ENCODE measurements at places on chromosomes 2 and 18. TPM values are rescaled to one million over a fixed set of nuclear protein-coding genes. Genes with fewer than 3 reads are reported as not detected.

GRCh38 chr2:23657934-23658333, 269.0 kb downstream of the ATAD2B start:
- no peak for DNase-seq

DNA sequence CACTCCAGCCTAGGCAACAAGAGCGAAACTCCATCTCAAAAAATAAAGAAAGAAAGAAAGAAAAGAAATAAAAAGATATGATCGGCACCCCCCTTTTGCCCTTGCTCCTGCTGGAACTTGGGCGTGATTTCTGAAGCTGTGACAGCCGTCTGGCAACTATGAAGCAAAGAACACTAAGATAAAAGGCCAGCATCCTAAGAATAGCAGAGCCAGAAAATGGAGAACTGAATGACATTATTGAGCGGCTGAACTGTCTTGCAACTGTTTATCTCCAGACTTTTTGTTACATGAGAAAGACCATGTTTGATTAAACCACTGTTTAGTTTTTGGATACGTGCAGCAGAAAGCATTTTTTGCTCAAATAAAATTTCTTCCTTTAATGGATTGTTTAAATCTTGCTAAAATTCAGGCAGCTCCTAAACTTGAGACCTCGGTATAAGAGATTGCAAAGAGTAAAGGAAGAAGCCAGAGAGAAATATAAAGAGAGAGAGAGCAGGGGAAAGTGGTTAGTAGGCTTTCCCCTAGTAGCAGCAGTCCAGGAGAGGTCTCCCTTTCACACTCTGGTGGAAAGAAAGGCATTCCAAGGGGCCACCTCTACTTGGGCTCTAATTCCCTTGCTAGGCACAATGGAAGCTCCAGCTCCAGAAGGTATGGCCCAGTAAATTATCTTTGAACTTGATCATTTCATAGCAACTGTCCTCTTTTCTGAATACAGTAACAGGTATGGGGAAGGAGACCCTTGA, 8.2 kb upstream of the MBD2 start:
- no peak for DNase-seq

DNA sequence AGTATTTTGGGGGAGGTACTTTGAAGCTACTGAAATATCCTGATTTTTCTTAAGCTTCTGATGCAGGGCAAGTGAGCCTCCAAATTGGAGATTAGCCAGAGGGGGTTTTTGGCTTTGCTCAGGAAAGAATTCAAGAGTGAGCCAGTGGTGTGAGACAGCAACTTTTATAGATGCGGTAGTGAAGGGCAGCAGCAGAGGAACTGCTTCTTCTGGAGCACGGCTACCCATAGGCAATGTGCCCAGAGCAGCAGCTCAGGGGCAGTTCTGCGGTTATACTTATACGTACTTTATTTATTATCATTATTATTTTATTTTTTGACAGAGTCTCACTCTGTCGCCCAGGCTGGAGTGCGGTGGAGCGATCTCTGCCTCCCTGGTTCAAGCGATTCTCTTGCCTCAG, 19.8 kb upstream of the NT5DC4 start:
- no peak for DNase-seq

DNA sequence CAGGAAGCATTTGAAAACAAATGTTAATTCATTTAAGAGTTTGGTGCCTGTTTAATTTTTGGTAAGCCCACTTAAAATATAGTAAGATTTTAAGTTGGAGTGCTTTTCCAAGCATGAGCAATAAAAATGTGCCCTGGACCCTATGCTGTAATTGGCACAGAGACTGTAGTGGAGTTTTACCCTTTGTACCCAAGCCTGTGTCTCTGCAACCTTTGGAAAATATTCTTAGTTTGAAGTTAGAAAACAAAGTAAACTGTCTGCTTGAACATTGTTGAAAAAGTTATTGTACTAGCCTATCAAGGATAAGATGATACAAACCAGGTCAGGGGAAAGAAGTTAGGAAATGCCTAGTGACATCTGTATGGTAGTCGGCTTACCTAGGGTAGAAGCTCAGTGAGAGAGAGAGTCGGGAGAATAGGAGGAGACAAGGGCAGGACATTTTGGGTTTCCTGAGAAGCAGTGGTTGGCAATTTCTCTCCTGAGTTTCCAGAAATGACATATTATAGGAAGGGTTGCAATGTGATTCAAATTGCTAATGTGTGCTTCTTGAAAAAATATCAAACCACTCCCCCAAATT, 66.5 kb downstream of the CCDC85A start:
- no peak for DNase-seq

GRCh38 chr2:124347209-124347608, 322.1 kb downstream of the CNTNAP5 start:
- DNase-seq, result no peak

DNA sequence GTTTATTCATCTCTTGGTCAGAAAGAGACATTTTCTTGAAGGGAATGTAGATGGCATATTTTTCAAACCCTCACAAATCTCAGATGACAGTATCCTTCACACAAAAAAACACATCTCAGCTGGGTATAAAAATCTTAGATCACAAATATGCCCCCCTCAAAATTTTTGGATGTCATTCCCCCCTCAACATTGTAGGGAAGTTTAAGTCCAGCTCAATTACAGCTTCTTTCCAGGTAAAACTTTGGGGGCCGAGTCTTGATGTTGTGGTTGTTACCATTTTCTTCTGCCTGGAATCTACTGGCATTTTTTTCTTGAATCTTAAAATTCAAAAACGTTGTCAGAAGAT, 46.1 kb downstream of the HDAC4 start:
- no peak for DNase-seq

DNA sequence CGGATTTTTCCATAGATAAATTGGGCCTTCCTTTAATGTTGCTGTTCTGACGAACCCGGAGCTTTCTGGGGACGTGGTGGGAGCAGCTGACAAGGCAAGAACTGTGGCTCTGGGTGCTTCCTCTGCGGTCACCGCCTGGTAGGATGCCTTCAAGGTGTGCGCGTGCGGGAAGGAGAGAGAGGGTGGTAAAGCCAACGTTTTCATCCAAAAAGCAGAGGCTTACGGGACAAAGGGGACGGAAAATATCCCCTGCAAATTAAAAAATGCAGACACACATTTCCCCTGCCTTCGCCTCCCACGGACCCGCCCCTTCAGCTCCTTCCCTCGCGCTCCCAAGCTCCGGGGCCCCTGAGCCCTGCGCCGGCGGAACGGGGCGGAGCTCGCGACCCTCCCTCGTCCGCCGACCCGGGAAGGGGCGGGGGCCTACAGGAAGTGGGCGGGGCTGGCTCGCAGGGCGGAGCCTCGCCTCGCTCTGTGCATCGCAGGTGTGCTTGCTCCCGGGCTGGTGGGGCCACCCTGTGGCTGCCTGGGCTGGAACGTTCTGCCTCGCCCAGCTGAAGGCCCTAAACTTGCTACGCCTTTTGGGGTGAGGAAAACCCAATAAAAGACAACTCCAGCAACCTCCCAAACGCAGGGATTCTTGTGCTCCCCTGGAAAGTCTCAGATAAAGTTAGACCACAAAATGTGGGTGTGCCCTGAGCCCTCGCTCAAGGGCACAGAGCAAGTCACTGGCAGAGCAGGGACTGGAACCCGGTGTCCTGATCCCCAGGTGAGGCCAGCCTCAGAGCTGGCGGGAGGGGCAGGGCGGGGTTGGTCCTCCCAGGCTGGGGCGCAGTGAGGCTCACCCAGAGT, 25.4 kb upstream of the SLC66A3 start:
- no peak for DNase-seq

Gene NR4A2
- 31.5 TPM for total RNA-seq

Gene CRYGD
- not detected for total RNA-seq

Gene NEU4
- 1.6 TPM for total RNA-seq
